ENCODE measurements at places on chromosomes 11 and 22.

DNA sequence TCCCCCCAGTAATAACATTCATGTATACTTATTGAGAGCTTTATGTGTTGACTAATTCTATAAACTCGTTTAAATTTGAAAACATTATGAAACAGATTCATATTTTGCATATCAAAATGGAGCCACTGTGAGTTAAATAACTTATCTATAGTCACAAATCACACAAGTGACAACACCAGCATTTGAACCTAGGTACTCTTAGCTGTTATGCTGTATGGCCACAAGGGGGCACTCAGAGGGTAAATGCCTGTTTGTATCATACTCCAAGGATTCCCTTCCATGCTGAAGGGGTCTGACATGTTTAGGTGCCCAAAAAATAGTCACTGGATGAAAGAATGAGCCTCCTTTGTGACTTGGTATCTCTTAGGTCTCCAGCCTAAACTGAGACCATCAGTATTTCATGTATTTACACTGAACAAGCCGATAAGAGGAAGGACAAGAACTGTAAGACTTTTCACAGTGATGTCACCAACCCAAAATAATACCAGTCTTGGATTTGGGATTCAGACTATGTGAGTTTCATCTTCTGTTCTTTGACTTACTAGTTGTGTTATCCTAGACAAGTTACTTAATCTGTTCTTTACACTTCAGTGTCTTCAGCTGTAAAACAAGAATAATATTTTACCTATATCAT lies 12.2 kb upstream of the OR52D1 start:
- DNase-seq, result no peak

- DNase-seq, result no peak
These were observed 42.3 kb downstream of the PLAAT5 start for GRCh38 chr11:63448646-63449045.

DNA sequence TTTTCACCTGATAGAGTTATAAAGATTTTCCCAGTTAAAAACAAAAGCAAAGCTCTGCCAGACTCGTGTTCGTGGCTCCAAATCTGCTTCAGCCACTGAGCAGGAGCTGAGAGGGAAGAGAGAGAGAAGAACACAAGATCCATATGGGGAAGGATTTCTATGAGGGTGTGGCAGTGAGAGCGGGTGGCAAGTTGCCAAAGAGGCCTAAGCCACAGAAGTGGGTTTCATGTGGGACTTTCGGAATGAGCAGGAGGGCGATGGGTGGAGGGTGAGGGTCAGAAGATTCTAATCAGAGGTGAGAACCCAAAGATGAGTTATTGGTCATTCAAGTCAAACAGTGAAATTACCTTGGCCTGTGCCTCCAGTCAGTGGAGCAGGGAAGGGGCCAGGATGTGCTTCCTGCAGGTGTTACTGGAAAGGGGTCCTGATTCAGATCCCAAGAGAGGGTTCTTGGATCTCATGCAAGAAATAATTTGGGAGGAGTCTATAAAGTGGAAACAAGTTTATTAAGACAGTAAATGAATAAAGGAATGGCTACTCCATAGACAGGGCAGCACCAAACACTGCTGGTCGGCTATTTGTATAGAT lies 40.5 kb upstream of the TOP3B start:
- DNase-seq, result no peak

GRCh38 chr11:106714199-106714598 lies 304.1 kb downstream of the GUCY1A2 start:
- no peak for DNase-seq

- no peak for DNase-seq
These were observed 21.9 kb upstream of the RAB30 start for GRCh38 chr11:83093634-83094033.

- DNase-seq, result no peak
These were observed 16.0 kb downstream of the FZD4 start for GRCh38 chr11:86938900-86939880.

- DNase-seq, result no peak
These were observed 56.3 kb downstream of the KREMEN1 start for GRCh38 chr22:29128891-29129807.

GRCh38 chr11:27658535-27659236 lies 41.6 kb downstream of the BDNF start:
- DNase-seq, result no peak

DNA sequence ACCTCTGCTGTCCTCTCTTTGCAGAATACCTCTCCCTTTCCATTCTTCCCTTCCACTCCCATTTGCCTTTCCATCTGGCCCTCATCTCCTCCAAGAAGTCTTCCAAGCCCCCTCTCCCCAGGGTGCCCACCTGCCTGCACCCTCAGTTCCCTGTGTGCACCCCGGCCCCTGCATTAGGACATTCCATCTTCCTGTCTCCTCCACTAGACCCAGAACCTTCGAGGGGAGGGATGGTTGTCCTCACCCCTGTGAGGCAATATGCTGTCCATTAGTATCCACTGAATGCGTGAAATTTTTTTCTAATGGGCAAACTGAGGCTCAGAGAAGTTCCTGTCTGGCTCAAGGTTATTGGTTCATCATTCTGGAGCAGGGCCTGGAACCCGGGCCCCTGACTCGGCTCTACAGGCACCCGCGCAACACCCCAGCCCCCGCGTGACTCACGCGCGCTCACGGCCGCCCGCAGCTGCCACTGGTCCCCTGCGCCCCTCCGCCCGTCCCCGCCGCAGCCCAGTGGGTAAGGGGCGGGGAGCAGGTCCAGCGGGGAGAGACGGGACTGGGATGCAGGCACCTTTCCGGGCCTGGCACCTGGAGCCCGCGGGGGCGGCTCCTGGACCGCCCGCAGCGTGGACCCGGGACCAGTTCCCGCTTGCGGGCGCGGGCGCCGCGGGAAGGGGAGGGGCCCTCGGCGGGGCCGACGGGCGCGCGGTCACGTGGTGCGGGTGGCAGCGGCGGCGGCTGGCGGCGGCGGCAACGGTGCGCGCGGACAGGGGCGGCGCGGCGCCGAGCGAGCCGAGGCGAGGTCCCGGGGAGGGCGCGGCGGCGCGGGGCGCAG lies 7.0 kb downstream of the SEPTIN3 start:
- DNase-seq, result peak; percentile 12

DNA sequence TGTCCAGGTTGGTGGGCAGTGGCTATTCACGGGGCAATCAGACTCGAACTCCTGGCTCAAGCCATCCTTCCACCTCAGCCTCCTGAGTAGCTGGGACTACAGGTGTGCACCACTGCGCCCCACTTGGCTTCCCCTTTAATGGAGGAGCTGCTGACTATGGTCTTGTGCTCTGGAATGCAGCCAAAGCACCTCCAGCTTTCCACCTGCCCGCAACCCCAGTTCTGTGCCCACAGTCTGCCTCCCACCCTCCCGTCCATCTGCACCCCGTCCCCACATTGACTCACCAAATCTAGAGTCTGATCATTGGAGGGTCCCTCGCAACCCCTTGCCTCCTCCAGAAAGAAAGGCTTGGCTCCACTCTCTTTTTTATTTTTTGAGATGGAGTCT lies 41.0 kb downstream of the KCNJ4 start:
- no peak for DNase-seq

- DNase-seq, result no peak
These were observed 58.7 kb upstream of the PRODH start for GRCh38 chr22:18994701-18995326.

- DNase-seq, result no peak
These were observed 1119.7 kb downstream of the BRD1 start for GRCh38 chr22:48707763-48708557.

DNA sequence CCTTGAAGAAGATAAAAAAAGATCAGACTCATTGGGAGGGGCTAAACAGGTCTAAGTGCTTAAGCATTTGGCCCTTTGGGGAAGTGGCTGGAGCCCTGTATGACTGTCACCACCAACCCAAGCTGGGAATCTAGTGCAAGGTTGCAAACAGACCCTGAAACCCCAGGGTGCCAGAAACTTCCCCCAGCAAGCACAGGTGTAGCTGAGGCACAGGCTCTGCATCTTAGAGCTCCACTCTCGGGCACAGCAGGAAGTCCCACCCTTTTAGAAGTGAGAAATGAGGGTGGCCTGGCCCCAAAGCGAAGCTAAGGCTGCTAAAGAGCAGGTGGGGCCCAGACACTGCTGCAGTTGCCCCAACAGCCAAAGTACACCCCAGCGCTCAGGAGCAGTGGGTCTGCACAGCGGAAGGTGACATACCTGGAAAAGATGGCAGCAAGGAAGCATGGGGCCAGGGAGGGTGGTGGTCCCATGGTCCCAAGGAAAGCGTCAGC lies 5.8 kb upstream of the KDM2A start:
- no peak for DNase-seq

DNA sequence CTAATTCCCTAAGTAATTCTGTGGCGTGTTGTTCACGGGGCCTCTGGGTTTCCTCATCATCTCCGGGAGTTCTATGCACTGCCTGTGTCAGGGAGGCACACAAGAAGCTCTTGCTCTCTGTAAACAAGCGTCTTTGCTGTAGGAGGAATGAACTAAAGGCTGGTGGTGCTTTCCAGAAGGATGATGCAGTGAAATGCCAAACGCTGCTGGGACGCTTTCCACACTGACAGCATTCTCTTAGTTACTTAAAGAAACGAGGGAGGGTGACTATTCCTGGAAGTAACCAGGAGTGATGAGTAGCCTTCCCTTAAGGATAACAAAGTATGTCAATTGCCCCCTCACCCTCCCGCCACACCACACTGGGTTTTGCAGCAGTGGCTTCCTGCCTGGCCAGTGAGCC lies 38.5 kb upstream of the NUP50 start:
- DNase-seq, result no peak

- DNase-seq, result no peak
These were observed 37.0 kb upstream of the KIRREL3 start for GRCh38 chr11:127037596-127037995.

Measured in hypothalamus (tissue), 51 donors.